Skeletal muscle tissue (tissue), 5 donors: ENCODE measurements at places on chromosomes 3 and 15. TPM values are rescaled to one million over a fixed set of nuclear protein-coding genes. Genes with fewer than 3 reads are reported as not detected.

The DPPA2 gene
- total RNA-seq, result not detected

The ENTPD3 gene
- total RNA-seq, result 1.6 TPM

The LRTM1 gene
- 106 TPM for total RNA-seq

The MOBP gene
- total RNA-seq, result not detected

The EXOSC7 gene
- total RNA-seq, result 36.0 TPM

The NR2E3 gene
- total RNA-seq, result 1.0 TPM
